ENCODE measurements at places on chromosomes 2 and 18. TPM values are rescaled to one million over a fixed set of nuclear protein-coding genes. Genes with fewer than 3 reads are reported as not detected.

DNA sequence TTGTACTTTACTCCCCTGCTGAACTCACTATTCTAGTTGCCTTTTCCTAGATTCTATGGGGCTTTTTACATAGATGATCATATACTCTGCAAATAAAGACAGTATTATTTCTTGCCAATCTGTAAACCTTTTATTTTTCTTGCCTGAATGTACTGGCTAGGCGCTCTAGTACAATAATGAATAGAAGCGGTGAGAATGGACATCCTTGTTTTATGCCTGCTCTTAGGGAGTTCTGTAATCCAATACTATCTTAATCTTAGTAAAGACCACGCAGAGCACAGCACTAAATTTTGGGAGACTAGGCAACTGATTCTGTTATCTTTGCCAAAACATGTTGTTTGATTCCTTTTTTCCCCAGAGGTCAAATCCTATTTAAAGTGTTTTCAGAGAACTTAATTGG is 7.0 kb downstream of the KRCC1 start:
- peaks cover 3% of the 10 kb centered on the region for H3K4me1 ChIP-seq
- peaks cover 1% of the 10 kb centered on the region for H3K36me3 ChIP-seq
- no peak overlapping the region for H3K27ac ChIP-seq
- H3K27me3 ChIP-seq, result no peaks in the 10 kb centered on the region
- DNase-seq, result no peak

DNA sequence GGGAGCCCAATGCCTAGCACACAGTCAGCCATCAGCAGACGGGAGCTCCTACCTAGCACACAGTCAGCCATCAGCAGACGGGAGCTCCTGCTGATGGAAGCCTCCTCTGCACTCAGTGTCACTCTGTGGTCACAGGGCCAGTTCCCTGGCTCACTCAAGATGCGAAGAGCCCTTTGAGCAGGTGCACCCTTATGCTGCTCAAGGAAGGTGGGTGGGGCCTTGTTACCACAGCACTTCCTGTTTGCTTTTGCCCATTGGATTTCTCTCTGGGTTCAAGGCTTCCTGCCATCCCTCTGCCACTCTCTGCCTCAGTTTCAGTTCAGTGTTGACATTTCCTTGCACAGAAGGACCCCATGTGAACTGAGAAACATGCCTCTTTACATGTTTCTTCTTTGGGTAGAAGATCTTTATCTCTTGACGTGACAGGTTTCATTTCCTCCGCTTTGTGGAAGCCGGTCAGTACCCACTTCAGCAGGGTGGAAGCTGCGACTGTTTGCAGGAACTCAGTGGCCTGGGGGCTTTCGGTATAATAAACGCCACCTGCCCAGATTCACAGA is 11.6 kb downstream of the TRIB2 start:
- no peaks in the 10 kb centered on the region for H3K27me3 ChIP-seq
- H3K4me3 ChIP-seq, result no peak overlapping the region
- H3K36me3 ChIP-seq, result peaks cover 37% of the 10 kb centered on the region
- H3K27ac ChIP-seq, result no peak overlapping the region
- H3K4me1 ChIP-seq, result peaks cover 12% of the 10 kb centered on the region
- DNase-seq, result no peak

The DSG2 gene
- total RNA-seq, result 119 TPM

The GPR75 gene
- 3.9 TPM for total RNA-seq

DNA sequence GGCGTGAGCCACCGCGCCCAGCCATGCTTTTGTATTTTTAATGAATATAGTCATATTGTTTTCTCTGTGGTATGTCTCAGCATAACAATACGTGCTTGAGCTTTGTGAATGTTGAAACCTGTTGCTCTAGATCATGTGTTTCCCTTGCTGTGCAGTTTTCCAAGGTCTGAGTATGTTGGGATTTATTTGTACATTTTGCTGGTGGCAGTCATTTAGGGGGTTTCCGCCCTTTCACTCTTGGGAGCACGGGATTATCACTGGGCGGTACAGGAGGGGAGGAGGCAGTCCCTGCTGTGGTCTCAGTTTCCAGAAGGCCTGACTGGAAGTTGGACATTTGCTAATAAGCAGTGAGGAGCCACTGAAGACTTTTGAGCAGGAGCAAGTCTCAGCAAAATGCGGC is 24.9 kb upstream of the CATIP start:
- H3K4me1 ChIP-seq, result peaks cover 20% of the 10 kb centered on the region
- H3K27ac ChIP-seq, result no peak overlapping the region
- H3K27me3 ChIP-seq, result no peaks in the 10 kb centered on the region
- DNase-seq, result no peak

- no peak for DNase-seq
- no peak overlapping the region for H3K4me3 ChIP-seq
- peaks cover 51% of the 10 kb centered on the region for H3K4me1 ChIP-seq
Observed at GRCh38 chr18:7072593-7072992, 45.0 kb downstream of the LAMA1 start.

DNA sequence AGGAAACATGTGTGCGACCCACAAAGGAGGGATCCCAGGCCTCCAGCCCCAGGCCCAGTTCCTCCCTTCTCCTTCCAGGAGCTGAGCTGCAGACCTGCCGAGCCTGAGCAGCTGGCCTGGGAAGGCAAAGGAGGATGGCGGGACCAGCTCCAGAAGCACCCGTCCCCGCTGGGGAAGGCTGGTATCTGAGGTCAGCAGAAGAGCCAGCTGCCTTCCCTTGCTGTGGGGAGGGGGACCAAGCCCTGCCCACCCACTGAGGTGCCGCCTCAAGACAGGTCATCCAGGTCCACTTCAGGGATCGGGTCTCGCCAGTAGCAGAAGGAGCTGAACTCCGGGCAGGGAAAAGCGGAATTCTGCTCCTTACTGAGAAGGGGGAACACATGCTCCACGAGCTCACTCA is 73.2 kb downstream of the EMILIN2 start:
- no peaks in the 10 kb centered on the region for H3K4me1 ChIP-seq
- H3K4me3 ChIP-seq, result no peak overlapping the region
- no peak for DNase-seq
- peaks cover 15% of the 10 kb centered on the region for H3K36me3 ChIP-seq
- peak overlapping the region; percentile 33 for H3K27ac ChIP-seq
- no peaks in the 10 kb centered on the region for H3K27me3 ChIP-seq

DNA sequence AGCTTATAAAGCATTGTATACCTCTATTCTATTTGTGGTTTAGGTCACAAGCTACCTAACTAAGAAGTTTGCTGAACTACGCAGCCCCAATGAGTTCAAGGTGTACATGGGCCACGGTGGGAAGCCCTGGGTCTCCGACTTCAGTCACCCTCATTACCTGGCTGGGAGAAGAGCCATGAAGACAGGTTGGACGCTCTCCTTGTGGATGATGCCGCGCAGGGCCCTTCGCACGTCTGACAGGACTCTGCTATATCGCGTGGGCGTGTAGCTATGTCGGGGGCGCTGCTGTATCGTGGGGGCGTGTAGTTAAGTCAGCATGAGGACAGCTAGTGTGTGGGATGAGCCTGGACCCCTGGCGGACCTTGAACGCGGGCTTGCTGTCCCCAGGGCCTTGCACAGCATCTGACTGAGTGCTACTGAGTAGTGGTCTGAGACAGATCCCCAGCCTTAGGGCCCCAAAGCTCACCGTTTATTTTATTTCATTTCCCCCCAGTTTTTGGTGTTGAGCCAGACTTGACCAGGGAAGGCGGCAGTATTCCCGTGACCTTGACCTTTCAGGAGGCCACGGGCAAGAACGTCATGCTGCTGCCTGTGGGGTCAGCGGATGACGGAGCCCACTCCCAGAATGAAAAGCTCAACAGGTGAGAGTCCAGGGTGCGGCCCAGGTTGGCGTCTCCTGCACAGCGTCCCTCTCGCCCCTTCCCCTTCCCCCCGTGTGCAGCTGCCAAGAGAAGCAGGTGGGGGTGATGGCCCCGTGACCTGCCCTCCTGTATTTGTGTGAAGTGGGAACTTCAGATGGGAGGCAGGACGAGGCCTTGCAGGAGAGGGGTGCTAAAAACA is 15.6 kb upstream of the CNDP1 start:
- H3K27ac ChIP-seq, result no peak overlapping the region
- H3K36me3 ChIP-seq, result peaks cover 59% of the 10 kb centered on the region
- no peak for DNase-seq
- H3K4me1 ChIP-seq, result peaks cover 9% of the 10 kb centered on the region
- H3K4me3 ChIP-seq, result no peak overlapping the region

GRCh38 chr2:108554528-108554927 is 20.3 kb downstream of the LIMS1 start:
- DNase-seq, result no peak
- H3K4me3 ChIP-seq, result no peak overlapping the region

The EGR4 gene
- total RNA-seq, result 0.12 TPM

GRCh38 chr2:170224692-170225294 is 46.8 kb downstream of the MYO3B start:
- H3K4me3 ChIP-seq, result no peak overlapping the region
- H3K27me3 ChIP-seq, result peaks cover 7% of the 10 kb centered on the region
- peaks cover 17% of the 10 kb centered on the region for H3K4me1 ChIP-seq
- DNase-seq, result no peak
- no peak overlapping the region for H3K27ac ChIP-seq

- DNase-seq, result no peak
- H3K4me1 ChIP-seq, result peaks cover 19% of the 10 kb centered on the region
- H3K36me3 ChIP-seq, result no peaks in the 10 kb centered on the region
- no peaks in the 10 kb centered on the region for H3K27me3 ChIP-seq
Observed at GRCh38 chr2:221517696-221518151, 54.4 kb downstream of the EPHA4 start.

The CRYGD gene
- total RNA-seq, result not detected

The TYMS gene
- total RNA-seq, result 67.4 TPM

The CERKL gene
- 2.9 TPM for total RNA-seq

GRCh38 chr18:69257861-69258458 is 142.7 kb upstream of the DOK6 start:
- H3K4me3 ChIP-seq, result no peak overlapping the region
- no peak for DNase-seq
- no peaks in the 10 kb centered on the region for H3K27me3 ChIP-seq
- H3K4me1 ChIP-seq, result no peaks in the 10 kb centered on the region
- no peaks in the 10 kb centered on the region for H3K36me3 ChIP-seq
- no peak overlapping the region for H3K27ac ChIP-seq

DNA sequence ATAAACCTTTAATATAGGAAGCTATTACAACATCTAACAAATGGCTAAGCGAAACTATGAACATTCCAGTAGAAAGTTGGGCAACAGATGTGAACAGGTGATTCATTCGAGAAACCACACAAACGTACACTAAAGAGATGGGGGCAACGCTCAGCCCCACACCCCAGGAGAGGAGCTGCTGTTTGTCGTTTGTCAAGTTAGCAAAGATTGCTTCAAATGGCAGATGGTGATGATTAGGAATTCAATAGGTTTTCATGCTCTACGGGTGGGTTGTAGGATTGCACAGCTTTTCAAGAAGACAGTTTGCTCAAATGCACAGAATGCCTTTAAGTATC is 154.7 kb upstream of the HDAC4 start:
- no peak overlapping the region for H3K27ac ChIP-seq
- peaks cover 4% of the 10 kb centered on the region for H3K4me1 ChIP-seq
- H3K4me3 ChIP-seq, result no peak overlapping the region
- H3K27me3 ChIP-seq, result peaks cover 71% of the 10 kb centered on the region
- H3K36me3 ChIP-seq, result no peaks in the 10 kb centered on the region
- no peak for DNase-seq

The PSMG2 gene
- 58.2 TPM for total RNA-seq
